ENCODE measurements at places on chromosomes 6 and 20. TPM values are rescaled to one million over a fixed set of nuclear protein-coding genes. Genes with fewer than 3 reads are reported as not detected.

Gene SEMG1
- not detected for total RNA-seq

DNA sequence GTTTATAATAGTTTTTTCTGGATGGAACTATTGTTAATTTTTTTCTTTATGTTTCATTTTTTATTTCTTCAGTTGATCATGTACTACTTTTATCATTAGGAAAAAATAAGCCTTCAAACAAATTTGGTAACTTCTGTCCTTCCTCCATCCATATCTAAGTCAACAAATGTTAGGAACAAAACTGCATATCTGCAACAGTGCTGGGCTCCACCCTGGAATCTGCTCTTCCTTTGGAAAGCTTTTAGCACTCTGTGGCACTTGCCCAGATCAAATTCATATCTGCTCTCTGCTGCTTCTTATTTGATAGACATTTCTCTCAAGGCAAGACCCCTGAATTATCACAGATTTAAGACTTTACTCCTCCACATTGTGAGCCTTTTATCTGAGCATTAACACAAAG is 24.3 kb upstream of the GPR63 start:
- no peak for DNase-seq

DNA sequence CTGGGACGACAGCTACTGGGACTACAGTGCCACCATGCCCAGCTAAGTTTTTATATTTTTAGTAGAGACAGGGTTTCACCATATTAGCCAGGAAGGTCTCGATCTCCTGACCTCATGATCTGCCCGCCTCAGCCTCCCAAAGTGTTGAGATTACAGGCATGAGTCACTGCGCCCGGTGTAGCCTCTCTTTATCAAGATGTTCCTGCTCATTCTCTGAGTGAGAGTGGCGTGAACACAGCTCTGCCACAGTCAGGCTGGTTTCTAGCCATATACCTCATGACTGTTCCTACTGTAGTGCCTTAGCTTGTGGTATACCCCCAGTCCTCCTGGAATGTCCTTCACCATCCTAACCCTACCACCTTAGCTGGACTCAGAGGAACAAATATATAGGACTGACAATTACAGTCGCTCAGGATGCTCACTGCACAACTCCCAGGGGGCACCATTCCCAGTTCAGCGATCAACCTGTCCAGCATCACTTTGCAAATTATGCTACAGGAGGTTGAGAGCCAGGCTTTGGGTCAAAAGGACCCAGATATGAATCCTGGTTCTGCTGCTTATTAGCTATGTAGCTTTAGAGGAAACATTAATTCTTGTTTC is 86.3 kb downstream of the CHMP4B start:
- no peak for DNase-seq

- DNase-seq = no peak
Measured at GRCh38 chr6:112372226-112372806, 25.2 kb downstream of the RFPL4B start.

DNA sequence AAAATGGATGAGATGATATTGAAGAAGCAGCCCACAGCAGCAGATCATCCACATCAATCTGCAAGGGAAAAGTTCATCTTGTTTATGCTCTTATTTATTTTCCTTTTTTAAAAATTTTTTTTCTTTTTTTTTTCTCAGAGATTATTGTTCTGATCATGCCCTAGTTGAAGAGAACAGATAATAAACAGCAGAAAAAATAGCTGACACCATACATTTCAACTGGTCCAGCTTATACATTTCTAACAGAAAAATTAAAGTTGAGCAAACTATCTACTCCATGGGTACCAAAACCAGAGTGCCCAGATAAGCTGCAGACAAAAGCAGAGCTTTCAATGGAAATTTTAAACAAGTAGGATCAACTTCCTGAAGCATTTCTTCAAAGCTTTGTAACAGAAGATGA is 9.3 kb downstream of the KIAA0319 start:
- no peak for DNase-seq

GRCh38 chr6:77123527-77123926 is 339.8 kb downstream of the HTR1B start:
- DNase-seq = no peak

GRCh38 chr20:57654363-57654997 is 34.3 kb upstream of the ZBP1 start:
- DNase-seq = peak; percentile 45

DNA sequence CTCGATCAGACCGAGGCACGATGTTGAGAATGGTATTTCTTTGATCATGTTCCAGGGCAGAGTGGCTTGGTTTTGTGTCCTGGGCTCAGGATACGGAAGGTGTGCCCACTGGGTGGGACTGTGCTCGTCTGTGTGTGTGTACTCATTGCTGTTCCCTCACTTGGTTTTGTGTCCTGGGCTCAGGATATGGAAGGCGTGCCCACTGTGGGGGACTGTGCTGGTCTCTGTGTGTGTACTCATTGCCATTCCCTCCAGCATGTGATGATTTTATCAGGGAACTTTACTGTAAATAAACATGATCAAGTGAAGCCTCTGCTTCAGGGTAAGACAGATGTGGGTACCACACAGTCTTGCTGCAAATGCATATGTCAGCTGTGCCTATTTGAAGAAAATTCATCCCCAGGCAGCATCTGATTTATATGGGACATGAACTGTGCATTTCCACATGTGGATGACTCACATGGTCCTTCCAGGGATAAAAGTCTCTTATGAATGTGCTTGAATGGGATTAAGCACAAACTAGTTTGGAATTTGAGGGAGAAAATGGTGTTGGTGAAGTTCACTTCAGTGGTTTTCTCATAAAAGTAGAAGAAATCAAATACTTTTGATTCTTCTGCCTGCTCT is 274.3 kb downstream of the QKI start:
- no peak for DNase-seq

- DNase-seq = no peak
Measured at GRCh38 chr6:4381381-4381780, 246.0 kb upstream of the ECI2 start.

DNA sequence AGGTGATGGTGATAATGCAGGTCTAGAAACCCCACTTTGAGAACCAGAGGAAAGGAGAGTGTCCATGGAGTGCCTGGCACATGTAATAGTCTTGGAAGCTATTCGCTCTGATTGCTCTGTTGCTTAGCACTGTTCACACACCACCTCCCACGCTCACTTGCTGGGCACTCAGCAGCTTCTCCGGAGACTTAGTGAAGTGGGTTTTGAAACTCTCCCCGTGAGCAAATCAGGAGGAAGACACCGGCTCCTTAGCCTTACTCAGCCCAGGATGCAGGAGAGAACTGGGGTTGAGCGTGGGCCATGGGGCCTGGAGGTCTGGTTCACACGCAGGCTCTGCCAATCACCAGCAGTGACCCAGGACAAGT is 22.2 kb downstream of the BMP7 start:
- DNase-seq = no peak

GRCh38 chr20:18001131-18001921 is 32.5 kb downstream of the MGME1 start:
- DNase-seq = no peak

DNA sequence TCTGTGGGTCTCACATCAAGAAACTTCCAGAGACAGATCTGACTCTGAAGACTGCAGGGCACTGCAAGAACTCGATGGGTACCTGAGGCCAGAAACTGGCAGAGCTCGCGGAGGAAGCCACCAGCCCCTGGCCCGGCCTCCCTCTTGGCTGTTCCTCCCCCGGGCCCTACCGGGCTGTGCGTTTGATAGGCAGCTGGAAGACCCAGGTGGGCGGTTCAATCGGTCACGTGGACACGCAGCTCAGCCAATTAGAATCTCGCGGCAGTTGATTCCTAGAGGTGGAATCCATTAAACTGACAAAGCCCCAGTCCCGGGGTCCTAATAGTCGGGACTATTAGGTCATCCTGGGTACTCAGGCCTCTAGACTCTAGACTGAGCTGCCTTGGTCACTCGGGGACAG is 154.2 kb upstream of the PROKR2 start:
- DNase-seq = no peak
